ENCODE measurements at places on chromosomes 13 and 19.

DNA sequence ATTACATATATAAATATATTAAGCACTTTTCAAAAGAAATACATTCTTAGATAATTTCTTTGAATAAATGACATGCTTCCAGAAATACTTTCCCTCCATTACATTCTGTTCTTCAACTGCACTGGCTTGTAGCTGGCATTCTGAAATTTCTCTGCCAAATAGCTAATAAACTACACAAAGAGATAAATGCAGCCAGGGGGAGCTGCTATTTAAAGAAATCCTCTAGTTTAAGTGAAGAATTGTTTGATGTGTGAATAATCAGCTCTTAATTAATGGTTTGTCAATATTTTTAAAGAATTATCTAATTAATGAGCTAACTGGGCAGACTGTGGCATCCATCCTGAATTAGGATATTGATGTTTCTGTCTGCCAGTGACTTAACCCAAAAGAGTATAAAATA lies 30.7 kb downstream of the SLC7A1 start:
- DNase-seq: no peak

DNA sequence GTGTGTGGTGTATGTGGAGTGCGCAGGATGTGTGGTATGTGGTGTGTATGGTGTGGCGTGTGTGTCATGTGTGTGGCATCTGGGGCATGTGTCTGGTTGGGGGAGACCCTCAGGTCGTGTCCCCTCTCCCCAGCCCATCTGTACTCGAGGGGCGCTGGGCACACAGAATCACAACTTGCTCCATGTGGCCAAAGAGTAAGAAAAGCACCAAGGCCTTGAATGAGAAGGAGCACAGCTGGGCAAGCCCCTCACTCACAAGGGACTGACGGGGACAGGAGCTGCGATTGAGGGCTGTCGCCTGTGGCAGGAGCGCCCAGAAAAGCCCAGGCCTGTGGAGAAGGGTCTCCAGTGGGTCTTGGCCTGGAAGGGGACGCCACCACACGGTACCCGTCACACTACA lies 62.8 kb downstream of the PEPD start:
- DNase-seq: no peak

DNA sequence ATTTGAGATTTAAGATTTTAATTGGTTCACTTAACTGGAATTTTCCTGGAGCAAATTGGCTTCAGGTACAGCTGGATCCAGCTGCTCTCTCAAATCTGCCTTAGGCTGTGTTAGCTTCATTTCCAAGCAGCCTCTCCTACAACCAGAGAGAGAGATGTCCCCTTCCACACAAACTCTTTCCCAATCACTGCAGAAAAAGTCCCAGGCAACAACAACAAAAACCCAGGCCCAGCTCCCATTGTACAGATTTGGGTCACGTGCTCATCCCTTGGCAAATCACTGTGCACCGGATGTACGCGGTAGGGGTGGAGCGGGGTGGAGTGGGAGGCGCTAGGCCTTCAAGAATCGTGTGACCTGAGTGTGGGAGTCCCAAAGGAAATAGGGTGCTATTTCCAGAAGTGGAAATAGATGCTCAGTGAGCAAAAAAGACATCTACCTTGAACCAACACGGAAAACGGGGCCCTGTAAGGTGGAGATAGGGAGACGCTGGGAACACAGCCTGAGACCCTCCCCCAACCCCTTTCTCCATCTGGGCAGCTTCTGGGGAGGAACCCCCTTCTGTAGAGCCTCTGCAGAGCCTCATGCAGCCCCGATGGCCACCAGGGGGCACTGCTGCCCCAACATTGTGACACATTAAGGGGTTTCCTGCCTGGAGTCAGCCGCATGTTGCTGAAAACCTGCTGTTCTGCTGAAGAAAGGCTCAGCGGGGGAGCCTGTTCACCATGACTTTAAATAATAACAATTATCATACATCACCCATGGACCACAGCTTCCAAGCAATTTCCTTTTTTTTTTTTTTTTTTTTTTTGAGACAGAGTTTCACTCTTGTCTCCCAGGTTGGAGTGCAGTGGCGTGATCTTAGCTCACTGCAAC lies 25.4 kb downstream of the HPN start:
- peak; percentile 85 for DNase-seq

DNA sequence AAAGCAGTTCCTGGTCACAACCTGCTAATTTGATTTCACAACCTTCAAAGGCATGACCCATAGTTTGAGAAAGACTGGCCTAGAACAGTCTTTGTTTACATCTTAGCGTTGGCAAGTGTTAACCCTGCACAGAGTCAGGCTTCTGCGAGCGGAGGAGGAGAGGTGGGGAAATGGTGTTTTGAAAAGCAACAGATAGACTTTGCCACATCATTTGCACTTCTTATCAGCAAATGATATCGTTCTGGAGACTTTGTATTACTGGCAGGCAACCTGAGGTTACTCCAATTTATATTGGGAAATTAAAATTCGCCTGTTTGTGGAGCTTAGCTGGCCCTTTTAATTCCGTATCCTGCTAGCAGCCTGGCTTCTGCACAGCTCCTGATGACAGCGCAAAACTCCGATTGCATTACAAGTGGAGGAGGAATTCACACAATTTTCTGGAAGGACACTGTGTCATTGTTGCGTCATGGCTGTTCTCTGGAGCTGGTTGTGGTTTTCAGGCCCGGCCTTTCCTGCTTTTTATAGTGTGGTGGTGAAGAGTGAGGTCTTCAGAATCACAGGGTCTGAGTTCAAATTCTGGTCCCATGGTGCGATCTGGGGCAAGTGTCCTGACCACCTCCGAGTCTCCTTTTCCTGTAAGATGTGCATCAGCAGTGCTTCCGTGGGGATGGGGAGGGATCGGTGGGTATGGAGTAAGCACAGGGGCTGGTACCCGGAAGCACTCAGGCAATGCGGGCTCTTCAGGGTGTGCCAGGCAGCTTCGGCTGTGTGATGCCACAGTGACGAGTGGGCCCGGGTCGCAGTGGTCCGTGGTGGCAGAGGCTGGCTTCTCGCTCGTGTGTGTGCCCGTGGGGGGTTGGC lies 49.1 kb upstream of the EHD2 start:
- DNase-seq: peak; percentile 56

GRCh38 chr13:103734837-103735236 lies 668.6 kb upstream of the SLC10A2 start:
- DNase-seq: no peak

GRCh38 chr19:56167064-56167578 lies 8.7 kb upstream of the GALP start:
- no peak for DNase-seq

DNA sequence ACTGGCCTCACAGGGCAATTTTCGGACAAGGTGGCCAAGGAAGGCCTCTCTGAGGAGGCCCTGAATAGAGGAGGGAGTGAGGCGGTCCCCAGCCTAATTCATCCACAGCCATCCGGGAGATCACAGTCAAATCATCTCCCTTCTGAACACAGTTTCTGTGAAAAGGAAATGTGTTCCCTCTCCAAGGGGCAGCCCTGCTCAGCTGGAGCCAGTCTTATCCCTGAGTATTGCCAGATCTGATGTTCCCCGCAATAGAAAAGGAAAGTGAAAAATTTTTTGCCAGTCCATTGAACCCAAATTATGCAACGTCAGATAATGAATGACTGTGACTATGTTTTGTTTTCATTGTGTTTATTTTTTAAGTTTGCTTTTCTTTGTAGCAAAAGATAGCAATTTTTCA lies 125.9 kb downstream of the SIPA1L3 start:
- no peak for DNase-seq

DNA sequence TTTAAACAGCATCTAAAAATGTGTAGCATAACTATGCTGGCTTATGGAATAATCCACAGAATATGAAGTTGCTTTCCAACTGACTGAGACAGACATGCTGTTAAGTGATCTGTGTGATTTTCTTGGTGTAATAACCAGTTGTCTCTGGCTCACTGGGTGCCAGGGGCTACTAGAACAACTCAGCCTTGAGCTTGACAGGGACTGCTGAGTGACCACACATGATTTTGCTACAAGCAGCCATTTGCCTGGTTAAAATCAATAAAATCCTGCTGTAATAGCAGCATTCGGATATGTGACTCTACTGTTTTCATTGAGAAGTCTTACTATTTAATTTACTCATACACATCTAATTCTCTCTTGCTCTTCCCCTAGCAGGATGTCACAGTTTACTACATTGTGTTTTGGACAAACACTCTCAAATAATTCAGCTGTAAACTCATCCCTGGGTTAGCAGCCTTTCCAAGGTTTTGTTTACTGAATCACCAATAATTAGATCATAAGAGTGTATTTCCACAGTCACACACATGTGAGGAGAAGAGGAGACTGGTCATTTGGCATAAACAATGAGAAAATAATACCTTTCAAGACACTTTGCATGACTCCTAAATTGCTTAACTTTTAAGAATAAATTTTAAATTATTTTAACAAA lies 426.2 kb downstream of the PCDH9 start:
- no peak for DNase-seq

DNA sequence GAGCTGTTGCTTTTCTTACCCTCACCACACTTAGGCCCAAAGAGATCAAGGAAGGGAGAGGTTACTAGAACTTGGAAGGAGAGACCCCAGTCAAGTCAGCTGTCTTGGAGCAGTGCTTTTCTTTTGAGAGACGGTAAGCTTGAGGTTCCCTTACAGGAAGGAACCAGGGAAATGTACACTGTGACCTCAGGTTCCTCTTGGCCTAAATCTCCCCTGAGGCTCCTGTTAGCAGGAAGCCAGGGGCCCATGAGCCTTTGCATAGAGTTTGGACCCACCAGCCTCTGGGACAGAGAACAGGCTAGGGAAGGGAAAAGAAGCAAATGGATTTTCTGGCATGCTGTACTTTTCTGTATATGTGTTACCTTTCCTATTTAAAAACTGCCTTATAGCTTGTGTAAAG lies 5.9 kb upstream of the GPR18 start:
- no peak for DNase-seq

DNA sequence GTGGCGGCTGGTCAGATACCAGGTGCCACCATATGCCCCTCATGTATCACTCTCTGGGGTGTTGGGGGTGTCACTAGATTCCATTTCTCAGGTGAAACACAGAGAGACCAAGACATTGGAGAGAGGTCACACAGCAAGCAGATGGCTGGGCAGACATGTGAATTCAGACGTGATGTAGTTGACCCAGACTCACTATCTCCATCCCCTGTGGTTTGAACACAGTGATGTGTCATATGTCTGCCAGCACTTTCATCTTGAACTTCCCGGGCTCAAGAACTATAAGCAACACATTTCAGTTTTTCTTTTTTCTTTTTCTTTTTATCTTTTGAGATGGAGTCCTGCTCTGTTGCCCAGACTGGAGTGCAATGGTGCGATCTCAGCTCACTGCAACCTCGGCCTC lies 16.1 kb upstream of the UPF1 start:
- no peak for DNase-seq

GRCh38 chr13:80296638-80297037 lies 44.3 kb downstream of the SPRY2 start:
- DNase-seq: no peak

DNA sequence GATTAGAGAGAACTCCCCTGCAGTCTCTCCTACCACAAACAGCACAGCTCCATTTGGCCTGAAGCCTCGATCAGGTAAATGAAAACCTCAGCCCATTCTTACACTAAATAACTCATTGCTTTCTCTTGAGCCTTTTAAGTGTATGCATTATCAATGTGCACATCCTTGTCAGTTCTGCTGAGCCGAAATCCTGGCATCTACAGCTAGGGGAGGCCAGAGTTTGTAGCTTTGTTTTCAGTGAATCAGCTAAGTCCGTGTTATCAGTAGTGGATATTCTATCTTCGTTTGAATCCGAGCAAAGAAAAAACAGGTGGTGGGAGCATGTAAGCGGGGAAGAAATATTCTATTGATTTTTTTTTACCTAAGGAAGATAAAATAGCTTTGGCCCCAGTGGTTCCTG lies 84.4 kb downstream of the ESD start:
- no peak for DNase-seq

- DNase-seq: peak; percentile 9
Observed at GRCh38 chr19:33758541-33759013, 38.1 kb upstream of the KCTD15 start.

GRCh38 chr13:102028206-102028605 lies 373.6 kb downstream of the FGF14 start:
- no peak for DNase-seq

DNA sequence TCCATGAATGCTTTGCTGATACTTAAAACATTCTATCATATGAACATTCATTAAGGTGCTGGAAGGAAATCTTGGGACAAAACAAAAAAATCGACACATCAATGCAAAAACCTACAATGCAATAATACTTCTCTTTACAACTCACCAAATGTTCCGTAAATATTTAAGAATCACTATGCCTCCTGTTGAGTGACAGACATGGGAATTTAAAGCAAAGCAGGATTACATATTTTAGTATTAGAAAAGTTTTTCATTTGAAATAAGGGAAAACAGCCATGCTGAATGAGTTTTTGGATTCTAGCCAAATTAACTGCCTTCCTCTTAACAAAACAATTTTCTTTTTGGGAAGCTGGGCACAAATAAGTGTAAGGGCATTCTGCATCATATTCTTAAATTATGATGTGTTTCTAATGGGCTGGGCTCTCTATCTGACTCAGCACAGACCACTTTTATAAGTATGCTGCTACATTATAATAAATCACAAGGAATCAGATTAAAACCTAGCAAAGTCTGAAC lies 93.7 kb downstream of the RBM26 start:
- no peak for DNase-seq

DNA sequence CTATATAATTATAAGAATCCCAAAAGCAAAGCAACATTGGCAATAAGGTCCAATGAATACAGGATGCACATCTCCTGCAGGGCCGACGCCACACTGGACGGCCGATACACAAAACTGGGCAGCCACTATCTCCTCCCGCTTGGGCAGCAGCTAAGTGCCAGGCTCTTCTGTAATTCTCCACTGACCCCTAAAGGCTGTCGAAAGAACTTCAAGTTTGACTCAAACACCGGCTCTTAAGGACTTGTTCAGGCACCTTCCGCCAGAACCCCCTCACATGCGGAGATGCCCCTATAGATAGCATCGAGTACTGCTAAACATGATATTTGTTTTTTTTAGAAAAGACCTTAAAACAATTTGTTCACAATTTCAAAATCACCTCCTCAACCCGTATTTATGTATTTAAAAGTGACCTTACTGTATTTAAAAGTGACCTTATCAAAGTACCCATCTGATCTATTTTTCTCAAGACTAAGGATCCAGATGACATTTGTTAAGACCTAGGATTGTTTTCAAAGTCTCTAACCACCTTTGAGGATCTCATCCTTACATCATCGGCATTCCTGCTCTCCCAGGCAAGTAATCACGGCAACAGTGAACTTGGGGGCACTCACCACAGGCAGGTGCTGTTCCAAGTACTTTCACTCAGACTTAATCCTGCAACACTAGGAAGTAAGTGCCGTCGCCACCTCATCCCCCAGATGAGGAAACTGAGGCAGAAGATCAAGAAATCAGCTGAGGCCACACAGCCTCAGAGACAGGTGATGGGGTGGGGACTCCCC lies 77.8 kb downstream of the TUBGCP3 start:
- DNase-seq: no peak

DNA sequence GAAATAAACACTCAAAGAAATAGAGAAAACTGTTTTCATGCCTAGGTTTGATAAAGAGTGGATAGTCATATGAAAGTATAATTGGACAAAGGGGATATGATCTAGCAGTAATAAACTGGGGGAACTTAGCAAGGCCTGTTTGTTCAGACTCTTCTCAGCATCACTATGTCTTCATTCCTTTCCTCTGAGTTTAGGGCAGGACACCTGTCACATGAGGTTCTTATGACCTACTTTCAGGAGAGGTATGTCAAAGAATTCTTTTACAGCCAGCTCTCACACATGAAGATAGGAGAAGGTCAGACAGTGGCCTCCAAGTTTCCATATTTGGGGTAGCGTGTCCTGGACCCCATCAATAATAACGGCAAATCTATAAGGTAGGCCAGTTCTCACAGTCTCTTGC lies 11.4 kb upstream of the RFXAP start:
- DNase-seq: no peak
